ENCODE measurements at places on chromosomes 2 and 18.

GRCh38 chr2:129733579-129733978, 245.9 kb upstream of the RAB6C start:
- DNase-seq, result no peak

DNA sequence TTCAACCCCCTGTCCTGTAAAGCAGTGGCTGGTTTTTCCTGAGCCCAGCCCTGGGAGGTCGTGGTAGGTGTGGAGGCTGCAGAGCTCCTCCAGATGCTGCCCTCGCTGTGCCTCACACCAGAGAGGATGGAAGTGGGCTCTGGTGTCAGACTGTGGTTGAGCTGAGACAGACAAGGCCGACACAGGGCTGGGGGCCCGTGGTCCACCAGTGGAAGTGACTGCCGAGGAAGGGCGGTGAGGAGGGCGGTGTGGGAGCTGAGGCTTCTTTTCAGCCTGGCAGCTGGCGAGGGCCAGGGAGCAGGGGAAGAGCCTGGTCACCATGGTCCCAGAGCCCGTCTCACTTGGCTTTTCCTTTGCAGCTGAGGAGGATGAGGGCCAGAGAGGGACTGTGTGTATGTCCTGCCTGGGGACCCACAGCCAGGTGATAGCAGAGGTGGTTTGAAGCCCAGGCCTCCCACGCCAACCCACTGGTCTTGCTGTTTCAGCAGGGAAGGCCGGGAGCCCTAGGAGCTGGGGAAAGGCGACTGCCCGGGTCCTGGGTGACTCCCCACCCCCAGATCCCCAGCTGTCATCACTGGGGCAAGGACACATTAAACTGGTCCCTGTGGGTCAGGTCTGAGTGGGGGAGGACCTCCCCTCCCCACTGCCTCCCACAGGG, 8.5 kb downstream of the SFTPB start:
- no peak for DNase-seq

DNA sequence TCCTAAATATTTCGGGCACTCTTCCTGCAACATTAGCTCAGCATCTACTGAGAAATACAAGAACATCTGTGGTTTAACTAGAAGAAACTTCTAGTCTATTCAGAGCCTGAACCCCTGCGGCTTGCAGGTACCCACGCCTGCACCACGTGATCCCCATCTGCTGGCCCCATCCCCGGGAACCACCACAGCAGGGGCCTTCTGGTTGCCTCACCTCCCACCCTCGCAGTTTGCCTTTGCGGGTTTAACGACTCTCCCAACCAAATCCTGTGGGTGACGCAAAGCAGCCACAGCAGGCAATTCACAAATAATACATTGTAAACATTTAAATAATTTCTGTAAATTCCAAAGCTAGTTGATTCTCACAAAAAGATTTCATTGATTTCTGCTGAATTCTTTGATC, 90.2 kb upstream of the TMEM18 start:
- DNase-seq, result peak; percentile 29

DNA sequence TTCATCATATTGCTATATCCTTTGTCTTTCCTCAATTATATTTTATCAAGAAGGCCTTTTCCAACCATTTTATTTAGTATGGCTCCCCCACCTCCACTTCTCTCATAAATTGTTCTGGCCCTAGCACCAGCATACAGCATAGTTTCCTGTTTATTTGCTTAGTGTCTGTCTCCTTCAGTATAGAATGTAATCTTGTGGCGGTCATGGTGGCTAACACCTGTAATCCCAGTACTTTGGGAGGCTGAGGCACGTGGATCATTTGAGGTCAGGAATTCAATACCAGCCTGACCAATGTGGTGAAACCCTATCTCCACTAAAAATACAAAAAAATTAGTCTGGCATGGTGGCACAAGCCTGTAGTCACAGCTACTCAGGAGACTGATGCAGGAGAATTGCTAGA, 39.6 kb upstream of the CLASP1 start:
- no peak for DNase-seq

DNA sequence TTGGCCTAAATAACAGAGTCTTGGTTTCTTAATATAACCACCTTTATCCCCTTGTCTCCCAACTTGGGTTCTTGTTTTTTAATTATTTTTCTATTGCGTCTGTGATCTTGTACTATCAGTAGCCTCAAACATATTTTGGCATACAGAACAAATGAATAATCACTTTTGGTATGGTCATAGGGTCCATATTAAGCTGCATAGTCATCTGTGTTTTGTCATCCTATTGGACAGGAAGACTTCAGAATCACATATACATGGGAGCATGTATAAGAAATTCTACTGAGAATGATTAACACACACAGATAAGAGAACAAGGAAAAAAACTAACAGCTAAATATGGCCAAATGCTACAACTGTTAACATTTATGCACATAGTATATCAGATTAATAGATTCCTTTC, 126.0 kb downstream of the MEP1B start:
- no peak for DNase-seq

DNA sequence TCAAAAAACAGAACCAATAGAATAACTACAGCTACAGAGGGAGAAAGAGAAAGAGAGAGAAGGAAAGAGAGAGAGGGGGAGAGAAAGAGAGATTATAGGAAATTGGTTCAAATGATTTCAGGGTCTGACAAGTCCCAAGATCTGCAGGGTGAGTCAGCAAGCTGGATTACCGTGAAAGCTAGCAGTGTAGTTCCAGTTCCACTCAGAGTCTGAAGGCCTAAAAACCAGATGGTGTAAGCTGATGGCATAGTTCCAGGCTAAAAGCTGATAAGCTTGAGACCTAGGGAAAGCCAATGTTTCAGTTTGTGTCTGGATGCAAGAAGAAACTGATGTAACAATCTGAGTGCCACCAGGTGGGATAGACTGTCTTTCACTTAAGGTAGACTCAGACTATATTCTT, 397.7 kb downstream of the TRIB2 start:
- DNase-seq, result no peak

DNA sequence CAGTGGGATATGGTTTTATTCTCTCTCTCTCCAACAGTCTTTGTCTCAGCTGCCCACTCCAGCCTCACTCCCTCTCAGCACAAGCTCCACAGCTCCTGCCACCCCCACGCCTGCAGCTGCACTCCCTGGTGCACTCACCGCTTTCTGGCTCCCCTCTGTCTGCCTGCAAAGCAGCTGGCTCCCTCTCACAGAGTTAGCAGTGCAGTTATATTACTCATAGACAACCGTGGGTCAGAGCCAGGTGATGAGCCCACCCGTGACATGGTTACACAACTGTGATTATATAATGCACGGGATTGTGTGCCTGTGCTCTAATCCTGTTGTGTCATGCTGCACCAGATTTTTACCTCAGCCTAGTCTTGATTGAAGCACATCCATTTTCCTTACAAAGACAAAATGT, 276.9 kb upstream of the CHAC2 start:
- DNase-seq, result no peak

- DNase-seq, result peak; percentile 67
Measured at GRCh38 chr2:8090748-8091700, 590.8 kb upstream of the ID2 start.

DNA sequence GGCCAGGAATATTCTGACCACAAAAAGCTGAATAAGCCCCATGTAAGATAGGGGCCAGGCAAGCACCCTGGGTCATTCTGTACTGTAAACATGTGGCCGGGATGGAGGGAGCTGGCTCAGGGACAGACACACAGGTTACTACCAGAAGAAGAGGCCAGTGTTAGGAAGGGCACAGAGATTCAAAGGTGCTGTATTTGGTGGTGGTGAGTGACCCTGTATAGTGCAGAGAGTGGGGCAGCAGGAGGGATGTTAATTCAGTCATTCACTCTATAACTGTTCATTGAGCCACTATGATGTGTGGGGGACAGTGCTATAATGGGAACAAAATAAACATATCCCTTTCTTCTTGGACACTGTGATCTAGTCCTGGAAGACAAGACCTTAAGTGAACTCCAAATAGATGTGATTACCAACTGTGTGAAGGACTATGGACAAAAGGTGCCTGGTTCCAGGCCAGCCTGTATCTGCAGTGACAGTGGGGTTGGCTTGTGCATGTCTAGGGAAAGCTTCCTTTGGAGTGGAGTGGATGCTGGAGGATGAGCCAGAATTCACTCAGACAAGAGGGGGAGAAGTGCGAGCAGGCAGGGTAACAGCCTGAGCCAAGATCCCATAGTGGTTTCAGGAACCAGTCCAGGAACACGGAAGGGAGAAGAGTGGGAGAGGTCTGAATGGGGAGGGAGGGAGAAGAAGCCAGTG, 8.3 kb downstream of the MOCOS start:
- DNase-seq, result no peak

Data from activated naive CD4-positive, alpha-beta T cell treated with Interleukin-2 at 50 U/mL for 16 hours (primary cell).